Caki2 (cell line): ENCODE measurements at places on chromosomes 1 and 21. TPM values are rescaled to one million over a fixed set of nuclear protein-coding genes. Genes with fewer than 3 reads are reported as not detected.

The ENO1 gene
- 3,891 and 4,382 TPM in 2 replicates for total RNA-seq

The RAD54L gene
- total RNA-seq = 9.7 and 23.5 TPM in 2 replicates

The UBE2U gene
- total RNA-seq = not detected in 2 replicates

The TMEM81 gene
- 0.67 and 0.91 TPM in 2 replicates for total RNA-seq

The AXDND1 gene
- total RNA-seq = 2.0 TPM in 1 of 2 replicates, not detected in the other

The TAL1 gene
- total RNA-seq = not detected in 2 replicates

The KRTAP12-2 gene
- total RNA-seq = not detected in 2 replicates

The CD46 gene
- total RNA-seq = 143 TPM in 2 replicates

The ADGRL4 gene
- total RNA-seq = not detected in 2 replicates

The PRPF38B gene
- total RNA-seq = 4.7 and 7.8 TPM in 2 replicates

The SUMO3 gene
- 128 and 131 TPM in 2 replicates for total RNA-seq

The TTF2 gene
- total RNA-seq = 4.2 and 12.7 TPM in 2 replicates

The KPRP gene
- not detected in 2 replicates for total RNA-seq

The PCP4L1 gene
- not detected in 2 replicates for total RNA-seq

The POGZ gene
- total RNA-seq = 4.5 and 7.9 TPM in 2 replicates

The HHAT gene
- 6.2 and 8.2 TPM in 2 replicates for total RNA-seq

The TMEM52 gene
- total RNA-seq = not detected in 2 replicates

The OR2T29 gene
- not detected in 2 replicates for total RNA-seq

The RIPK4 gene
- total RNA-seq = 41.2 and 42.2 TPM in 2 replicates

The S100A8 gene
- not detected in 2 replicates for total RNA-seq

The ECM1 gene
- total RNA-seq = 4.8 and 11.1 TPM in 2 replicates

The CYP4A22 gene
- not detected in 2 replicates for total RNA-seq

The RBBP4 gene
- 136 and 158 TPM in 2 replicates for total RNA-seq

The ZNF695 gene
- total RNA-seq = not detected in 2 replicates

The ZFP69B gene
- total RNA-seq = 1.1 and 2.3 TPM in 2 replicates

The MTMR11 gene
- total RNA-seq = 12.9 and 13.8 TPM in 2 replicates

The CNR2 gene
- total RNA-seq = 0.03 TPM in 1 of 2 replicates, not detected in the other

The C8B gene
- total RNA-seq = not detected in 2 replicates

The SUSD4 gene
- 3.5 and 11.9 TPM in 2 replicates for total RNA-seq

The RBM8A gene
- 65.6 and 82.0 TPM in 2 replicates for total RNA-seq

The NOS1AP gene
- not detected in 2 replicates for total RNA-seq

The ADGRL2 gene
- 22.8 and 62.2 TPM in 2 replicates for total RNA-seq

The TLCD4 gene
- 11.3 and 11.6 TPM in 2 replicates for total RNA-seq

The DNAI4 gene
- 6.5 and 10.5 TPM in 2 replicates for total RNA-seq

The CTXND2 gene
- total RNA-seq = not detected in 2 replicates

The LCE5A gene
- not detected in 2 replicates for total RNA-seq
